ENCODE measurements at places on chromosomes 13 and 19.

DNA sequence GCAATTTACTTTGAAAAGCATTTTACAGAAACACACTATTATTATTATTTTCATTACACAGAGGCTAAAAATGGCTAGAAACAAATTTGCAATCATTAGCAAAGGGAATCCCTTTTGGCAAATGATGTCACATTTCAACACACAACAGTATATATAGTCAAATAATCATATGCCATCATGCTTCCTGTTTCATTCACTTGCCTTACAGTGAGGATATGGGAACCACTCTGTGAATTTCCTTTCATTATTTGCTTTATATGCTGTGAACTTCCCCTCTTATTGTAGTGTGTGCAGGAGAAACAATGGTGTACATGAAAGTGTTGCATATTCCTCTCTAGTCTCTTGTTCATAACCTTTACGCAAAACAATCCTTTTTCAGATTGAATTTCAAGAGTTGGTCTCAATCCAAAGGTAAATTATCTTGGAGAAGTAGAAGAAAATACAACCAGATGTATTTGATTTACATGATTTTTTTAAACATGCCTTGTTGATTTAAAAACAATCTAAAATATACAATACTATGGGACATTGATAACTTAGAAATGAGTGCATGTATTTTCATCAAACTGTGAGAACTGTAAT is 657.3 kb downstream of the EFNB2 start:
- DNase-seq: no peak

- DNase-seq: no peak
These were observed 8.6 kb downstream of the C19orf25 start for GRCh38 chr19:1470305-1471009.

- no peak for DNase-seq
These were observed 1686.7 kb upstream of the MIR17HG start for GRCh38 chr13:89660752-89661151.

- DNase-seq: no peak
These were observed 10.6 kb upstream of the NUP62 start for GRCh38 chr19:49939721-49940481.

- no peak for DNase-seq
These were observed 45.6 kb upstream of the C13orf42 start for GRCh38 chr13:51156648-51157047.

GRCh38 chr19:43430142-43430710 is 15.5 kb downstream of the TEX101 start:
- no peak for DNase-seq

- DNase-seq: no peak
These were observed 6.1 kb upstream of the NANOS3 start for GRCh38 chr19:13870873-13871272.

- peak; percentile 86 for DNase-seq
These were observed 2.3 kb upstream of the TMEM91 start for GRCh38 chr19:41373993-41374392.

- DNase-seq: no peak
These were observed 9.9 kb downstream of the COL4A1 start for GRCh38 chr13:110297011-110297410.

DNA sequence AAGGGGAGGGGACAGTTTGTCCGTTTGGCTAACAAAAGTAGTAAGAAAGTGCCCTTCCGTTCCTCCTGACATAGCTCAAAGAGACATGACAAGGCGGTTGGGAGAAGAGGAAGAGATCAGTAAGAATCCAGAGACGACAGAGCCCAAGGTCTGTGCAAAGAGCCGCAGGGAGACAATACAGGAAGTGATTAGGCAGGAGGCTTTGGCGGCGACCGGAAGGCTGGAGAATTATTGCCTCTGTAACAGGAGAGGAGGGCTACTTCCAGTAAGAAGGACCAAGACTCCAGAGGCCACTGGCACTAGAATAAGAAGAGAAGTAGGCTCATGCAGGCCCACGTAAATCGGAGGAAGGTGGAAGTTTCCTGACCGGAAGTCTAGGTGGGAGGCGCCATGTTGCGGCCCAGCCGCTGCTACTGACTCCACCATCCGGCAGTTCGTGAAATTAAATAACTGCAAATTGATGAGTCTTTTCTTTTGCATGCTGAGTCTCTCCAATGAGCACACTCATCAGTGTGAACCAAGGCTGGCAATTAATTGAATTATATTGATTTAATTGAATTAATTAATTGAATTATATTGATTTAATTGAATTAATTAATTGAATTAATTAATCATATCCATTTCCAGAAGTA is 9.9 kb downstream of the RFX2 start:
- no peak for DNase-seq

DNA sequence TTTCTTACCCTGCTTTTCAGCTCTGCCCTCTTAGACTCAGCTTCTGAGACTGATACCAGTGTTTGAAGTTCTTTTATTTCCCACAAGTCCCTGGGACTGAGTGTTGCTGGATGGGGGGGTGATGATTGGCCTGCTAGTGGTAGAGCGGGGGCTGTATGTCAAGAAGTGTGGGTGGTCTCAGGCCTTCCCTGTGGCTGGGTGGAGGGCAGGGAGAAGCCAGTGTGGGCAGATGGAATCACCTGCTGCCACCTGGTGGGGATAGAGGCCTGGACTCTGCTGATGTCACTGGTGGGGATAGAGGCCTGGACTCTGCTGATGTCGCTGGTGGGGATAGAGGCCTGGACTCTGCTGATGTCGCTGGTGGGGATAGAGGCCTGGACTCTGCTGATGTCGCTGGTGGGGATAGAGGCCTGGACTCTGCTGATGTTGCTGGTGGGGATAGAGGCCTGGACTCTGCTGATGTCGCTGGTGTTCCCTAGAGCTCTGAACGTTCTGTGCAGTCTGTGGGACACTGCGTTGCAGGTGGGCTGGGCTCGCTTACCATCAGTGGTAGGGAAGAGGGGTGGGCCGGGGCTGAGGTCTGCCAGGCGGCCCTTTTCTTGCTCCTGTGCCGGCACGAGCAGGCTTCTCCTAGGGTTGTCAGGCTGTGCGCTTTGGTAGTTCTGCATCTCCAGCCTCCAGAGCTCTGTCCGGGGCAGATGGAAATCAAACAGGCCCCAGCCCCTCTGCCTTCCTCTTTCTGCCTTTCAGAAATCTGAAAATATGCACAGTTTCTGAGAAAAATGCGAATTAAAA is 101.3 kb downstream of the ARHGEF7 start:
- DNase-seq: peak; percentile 19

GRCh38 chr13:53151336-53152056 is 122.9 kb downstream of the OLFM4 start:
- no peak for DNase-seq

DNA sequence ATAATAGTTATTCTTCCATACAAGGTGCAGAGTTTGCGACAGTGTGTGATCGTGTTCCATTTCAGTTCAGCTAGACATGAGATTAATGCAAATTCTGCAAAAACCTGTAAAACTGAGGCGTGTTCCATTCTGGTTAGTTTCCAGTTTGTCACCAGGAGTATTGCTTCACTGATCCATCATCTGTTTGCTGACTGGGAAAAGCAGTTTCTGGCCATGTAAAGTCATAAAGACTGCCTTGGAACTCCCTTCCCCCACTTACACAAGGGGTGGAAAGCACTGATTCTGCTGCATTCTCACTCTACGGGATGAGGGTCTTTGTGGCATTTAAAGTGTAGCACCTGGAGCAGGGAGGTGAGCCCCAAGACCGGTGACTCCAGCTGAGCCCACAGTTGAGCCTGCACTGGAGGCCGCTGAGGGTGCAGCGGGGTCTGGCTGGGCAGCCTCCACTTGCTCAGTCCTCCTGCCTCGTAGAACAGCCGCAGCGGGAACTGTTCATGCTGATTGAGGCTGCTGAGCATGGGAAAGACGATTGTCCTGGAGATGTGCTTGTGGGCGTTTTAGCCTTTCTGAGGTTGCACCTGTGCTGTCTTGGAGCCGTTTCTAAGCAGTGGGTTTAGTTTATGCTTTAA is 2.0 kb downstream of the ZNF57 start:
- no peak for DNase-seq

GRCh38 chr13:101708115-101708514 is 255.6 kb downstream of the ITGBL1 start:
- no peak for DNase-seq

- DNase-seq: no peak
These were observed 22.1 kb downstream of the ARID3A start for GRCh38 chr19:947707-948539.

DNA sequence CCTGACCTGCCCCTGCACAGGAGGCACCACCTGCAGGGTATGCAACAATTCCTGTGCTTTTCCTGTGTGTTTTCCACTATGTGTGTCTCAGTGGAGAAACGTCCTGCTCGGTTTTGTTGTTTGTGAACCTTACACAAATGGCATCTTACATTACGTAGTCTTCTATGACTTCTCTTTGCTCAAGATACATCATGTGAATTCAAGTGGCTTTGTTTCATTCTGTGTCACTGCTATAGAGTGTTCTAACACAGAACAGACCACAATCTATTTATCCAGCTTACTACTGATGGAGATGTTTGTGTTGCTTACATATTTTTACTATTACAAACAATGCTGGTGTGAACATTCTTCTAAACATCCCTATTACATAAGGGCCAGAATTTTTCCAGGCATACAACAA is 97.7 kb downstream of the ANKRD10 start:
- DNase-seq: no peak

GRCh38 chr13:77513719-77514335 is 21.7 kb upstream of the SCEL start:
- no peak for DNase-seq

GRCh38 chr13:84831666-84832657 is 949.7 kb upstream of the SLITRK1 start:
- no peak for DNase-seq

- no peak for DNase-seq
These were observed 427.1 kb upstream of the PRR20A start for GRCh38 chr13:56713656-56714055.

- no peak for DNase-seq
These were observed 11.1 kb upstream of the PLIN3 start for GRCh38 chr19:4878491-4878968.

DNA sequence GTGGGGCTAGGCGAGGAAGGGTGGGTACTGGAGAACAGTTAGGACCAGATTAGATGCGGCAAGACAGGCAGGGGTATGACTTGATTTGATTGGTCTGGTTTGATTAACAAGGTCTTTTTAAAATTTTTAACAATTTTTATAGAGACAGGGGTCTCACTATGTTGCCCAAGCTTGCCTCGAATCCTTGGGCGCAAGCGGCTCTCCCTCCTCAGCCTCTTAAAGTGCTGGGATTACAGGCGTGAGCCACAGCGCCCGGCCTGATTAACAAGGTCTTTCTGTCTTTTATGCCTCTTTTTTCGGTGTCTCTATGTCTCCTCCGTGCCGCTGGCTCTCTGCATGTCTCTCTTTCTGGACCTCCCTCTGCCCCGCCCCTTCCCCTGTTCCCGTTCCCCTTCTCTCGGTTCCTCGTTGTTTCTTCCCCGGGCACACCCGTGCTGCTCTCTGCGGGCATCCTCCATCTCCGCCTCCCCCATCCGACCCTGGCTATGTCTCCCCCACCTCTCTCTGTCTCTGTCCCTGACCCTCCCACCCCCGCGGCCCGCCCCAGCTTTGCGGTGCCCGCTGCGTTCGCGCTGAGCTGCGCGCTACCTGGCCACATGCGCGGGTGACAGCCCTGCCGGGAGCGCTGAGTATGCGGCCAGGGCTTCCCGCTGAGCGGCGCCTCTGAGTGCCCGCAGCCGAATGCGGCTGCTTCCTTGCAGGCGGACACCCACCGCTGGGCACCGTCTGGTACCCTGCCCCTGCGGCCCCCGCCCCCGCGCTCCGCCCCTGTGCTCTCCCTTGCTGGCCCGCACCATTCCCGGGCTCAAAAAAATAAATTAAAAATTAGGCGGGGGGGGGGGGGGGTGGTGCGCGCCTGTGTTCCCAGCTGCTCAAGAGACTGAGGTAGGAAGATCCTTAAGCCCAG is 8.1 kb upstream of the SDHAF1 start:
- no peak for DNase-seq

DNA sequence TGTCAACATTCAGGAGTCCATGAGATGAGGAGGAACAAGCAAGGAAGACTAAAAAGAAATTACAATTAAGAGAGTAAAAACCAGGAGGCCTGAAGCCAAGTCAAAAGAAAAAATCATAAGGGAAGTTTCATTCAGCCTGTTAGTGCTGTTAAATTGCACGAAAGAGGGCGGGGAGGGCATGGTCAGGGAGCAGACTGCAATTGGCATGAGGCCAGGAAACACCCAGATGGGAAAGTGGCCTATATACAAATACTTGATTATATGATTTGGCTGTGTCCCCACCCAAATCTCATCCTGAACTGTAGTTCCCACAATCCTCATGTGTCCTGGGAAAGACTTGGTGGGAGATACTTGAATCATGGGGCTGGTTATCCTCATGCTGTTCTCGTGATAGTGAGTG is 43.9 kb downstream of the TNFSF13B start:
- DNase-seq: no peak

- DNase-seq: no peak
These were observed 24.8 kb downstream of the C2CD4C start for GRCh38 chr19:383922-384798.

DNA sequence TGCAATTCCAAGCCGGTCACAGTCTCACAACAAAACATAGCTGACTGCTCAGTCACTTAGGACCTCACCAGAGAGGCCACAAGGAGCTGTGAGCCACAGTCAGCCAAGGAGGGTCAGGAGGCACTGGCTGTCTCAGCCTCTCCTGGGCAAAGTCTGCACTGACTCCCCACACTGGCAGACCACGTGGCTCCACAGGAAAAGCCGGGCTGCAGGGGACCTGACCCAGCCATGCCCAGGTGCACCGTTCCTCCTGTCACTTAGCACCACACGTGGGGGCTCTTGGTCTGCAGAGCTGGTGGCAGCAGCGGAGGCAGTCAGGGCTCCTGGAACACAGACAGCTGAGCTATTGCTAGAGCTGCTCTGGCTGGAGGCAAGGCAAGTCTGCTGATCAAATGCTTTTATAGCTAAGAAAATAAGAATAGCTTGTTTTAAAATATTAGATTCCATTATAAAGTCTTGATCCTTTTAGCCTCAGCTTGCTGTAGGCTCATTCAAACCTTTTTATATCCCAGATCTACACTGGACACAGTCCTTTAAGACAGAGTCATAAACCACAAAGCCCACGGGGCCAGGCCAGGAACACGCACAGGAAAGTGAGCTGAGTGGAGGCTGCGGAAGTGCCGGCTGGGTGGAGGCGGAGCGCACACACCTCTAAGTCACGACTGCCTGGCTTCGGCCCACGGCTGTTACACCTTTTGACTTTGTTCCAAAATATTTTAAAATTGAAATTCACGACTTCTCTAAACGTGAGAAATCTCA is 744.1 kb downstream of the UQCRFS1 start:
- DNase-seq: no peak

- DNase-seq: no peak
These were observed 1.5 kb upstream of the GRWD1 start for GRCh38 chr19:48444129-48444935.

- DNase-seq: no peak
These were observed 112.0 kb upstream of the KL start for GRCh38 chr13:32904266-32904665.

GRCh38 chr19:8144273-8144995 is 5.0 kb downstream of the FBN3 start:
- no peak for DNase-seq

Data from astrocyte of the cerebellum (primary cell).